ENCODE measurements at places on chromosomes 4 and X. TPM values are rescaled to one million over a fixed set of nuclear protein-coding genes. Genes with fewer than 3 reads are reported as not detected.

DNA sequence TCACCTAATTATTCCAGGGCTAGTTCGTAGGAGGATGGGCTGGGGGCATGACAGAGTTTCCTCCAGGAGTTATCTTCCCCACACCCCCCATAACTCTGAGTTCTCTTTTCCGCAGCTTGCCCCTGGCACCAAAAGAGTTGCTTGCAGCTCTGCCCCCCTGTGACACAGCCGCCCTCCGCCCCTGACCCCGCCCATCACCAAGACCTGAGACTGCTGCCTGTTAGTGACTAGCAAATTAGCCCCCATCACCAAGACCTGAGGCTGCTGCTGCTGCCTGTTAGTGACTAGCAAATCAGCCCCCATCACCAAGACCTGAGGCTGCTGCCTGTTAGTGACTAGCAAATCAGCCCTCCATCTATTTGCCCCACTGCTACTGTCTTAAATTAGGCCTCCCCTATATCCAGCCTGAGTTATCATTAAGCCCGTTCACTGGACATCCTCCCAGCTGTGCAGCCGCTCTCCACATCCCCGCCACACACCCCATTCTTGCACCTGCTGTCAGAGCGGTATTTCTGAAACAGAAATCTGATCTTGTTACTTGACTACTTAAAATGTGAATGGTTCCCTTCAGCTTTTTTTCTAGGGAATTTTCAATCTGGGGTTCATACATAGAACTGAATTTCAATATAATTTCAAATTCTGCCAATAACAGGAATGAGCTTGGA, 1.5 kb upstream of the PAPSS1 start:
- DNase-seq, result no peak

ZAR1 gene
- not detected for total RNA-seq

- DNase-seq, result no peak
These were observed 12.2 kb upstream of the TMEM128 start for GRCh38 chr4:4260185-4260751.

DNA sequence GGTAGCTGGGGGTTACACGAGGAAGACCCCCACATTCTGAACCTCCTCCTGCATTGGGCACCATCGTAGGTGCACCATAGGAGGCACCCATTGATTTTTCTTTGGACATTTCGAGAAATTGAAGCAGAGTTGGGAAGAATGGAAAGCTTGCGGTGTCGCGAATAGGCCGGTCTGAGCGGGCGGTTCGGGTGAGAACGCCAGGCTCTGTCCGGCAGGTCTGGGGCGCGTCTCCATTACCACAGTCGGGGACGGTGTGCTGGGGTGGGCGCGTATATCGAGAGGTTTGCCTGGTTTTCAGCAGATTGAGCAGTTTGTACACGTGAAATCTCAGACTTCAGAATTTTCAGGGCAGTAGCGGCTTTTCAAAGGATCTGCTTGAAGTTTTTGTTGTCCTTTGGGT, 560 bp downstream of the PASD1 start:
- no peak for DNase-seq

DNA sequence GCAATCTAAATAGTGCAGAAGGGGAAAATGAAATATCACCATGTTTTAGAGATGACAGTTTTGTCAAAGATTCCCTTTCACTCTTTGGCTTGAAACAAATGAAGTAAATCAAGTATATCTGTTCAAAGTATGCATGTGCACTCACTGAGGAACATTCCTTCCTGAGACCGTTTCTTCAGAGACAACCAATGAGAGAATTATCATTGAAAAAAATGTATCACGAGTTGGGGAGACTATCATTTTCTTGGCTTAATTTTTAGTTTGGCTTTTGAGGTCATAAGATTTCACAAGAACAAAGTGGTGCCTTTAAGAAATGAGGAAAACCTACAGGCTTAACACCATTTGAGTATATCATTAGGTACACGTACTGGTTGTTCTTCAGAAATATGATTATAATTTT, 56.3 kb downstream of the PCDH7 start:
- DNase-seq, result no peak

ATG4A gene
- 11.7 TPM for total RNA-seq

ARHGEF6 gene
- total RNA-seq, result 6.1 TPM

GPC4 gene
- 0.88 TPM for total RNA-seq

DNA sequence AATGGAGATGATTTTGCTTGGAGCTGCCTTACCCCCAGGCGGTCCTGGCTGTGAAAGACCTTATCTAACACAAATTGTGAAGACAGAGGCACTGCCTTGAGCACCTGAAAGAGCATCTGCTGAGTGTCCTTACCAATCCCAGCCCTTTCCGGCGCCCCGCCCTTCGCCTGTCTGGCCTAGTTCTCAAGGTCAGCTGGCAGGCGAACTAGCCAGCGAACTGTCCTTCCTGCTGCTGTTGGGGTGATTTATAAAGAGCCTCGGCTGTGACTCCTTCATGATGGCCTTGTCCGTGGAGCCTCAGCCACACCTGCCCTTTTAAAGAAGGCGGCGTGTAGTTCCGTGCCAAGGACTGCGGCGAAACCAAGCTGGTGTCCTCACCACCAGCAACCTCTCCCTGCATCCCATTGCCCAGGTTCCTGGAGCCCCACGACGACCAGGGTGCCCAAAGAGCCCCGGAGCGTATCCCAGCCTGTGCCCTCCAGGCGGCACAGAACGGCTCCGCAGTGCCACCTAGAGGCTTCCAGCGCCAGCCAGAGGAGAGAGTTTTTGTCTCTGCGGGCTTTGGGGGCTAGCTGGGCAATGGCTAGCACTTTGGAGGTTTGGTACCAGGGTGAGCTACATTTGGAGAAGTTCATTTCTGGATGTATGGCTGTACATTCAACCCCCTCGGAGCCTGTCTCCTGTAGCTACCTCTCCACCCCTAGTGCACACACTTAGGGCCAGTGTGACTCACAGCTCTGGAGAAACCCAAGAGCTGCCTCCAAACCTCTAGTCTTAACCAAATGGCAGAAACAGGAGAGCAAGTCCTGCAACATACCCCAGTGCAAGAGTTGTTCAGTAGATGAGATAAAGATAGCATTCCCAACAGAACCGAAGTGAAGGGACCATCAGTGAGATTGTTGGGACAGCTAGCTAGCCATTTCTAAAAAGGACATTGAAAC, 36.8 kb upstream of the VMA21 start:
- peak; percentile 46 for DNase-seq

- no peak for DNase-seq
These were observed 457 bp upstream of the RAB9A start for GRCh38 chrX:13688384-13688957.

GRCh38 chr4:137209240-137209639, 323.1 kb downstream of the PCDH18 start:
- no peak for DNase-seq

DNA sequence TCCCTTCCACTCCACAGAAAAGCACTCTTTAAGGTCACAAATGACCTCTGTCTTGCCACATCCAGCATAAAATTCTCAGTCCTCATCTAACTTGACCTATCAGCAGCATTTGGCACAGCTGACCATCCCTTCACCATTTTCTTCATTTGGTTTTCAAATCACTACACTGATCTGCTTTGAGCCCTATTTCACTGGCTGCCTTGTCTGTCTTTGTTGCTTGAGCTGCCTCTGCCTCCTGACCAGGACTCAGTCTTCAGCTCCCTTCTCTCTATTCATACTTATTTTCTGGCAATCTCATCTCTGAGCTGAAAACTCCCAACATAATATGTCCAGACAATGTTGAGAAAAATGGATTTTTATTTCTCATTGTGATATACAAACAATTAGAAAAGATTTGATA, 27.7 kb upstream of the PDE5A start:
- DNase-seq, result no peak

- DNase-seq, result no peak
These were observed 70.1 kb downstream of the TMEM47 start for GRCh38 chrX:34586936-34587335.

GRCh38 chrX:119189115-119189514, 47.0 kb upstream of the PGRMC1 start:
- no peak for DNase-seq

DNA sequence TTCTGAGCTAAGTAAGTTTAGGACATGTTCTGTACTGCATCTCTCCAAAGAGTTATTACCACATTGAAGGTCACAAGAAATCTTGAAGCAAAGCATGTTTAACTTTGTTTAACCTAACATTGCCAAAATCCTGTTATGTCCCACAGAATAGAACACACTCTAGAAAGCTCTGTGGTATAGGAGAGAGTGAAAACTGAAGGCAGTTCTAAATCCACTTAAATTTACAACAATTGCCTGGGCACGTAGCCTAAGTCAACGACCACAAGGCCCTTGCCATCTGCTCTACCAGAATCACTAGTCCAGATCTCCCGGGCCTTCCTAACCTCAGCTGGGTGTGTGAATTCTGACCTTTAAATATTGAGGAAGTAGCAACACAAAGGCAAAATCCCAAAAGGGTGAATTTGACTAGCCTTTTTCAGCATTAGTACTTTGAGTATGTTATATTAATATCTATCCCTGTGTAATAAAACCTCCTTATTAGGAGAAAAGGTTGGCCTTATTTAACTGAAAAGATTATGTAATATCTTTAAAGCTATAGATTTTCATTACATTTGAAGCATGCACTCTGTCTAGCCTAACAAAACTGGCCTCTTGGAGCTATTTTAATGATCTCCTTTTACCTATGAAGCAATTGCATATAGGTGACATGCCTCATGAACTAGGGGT, 4.5 kb upstream of the MAML3 start:
- peak; percentile 73 for DNase-seq

MMAA gene
- 23.5 TPM for total RNA-seq

RIPPLY1 gene
- 1.7 TPM for total RNA-seq

DNA sequence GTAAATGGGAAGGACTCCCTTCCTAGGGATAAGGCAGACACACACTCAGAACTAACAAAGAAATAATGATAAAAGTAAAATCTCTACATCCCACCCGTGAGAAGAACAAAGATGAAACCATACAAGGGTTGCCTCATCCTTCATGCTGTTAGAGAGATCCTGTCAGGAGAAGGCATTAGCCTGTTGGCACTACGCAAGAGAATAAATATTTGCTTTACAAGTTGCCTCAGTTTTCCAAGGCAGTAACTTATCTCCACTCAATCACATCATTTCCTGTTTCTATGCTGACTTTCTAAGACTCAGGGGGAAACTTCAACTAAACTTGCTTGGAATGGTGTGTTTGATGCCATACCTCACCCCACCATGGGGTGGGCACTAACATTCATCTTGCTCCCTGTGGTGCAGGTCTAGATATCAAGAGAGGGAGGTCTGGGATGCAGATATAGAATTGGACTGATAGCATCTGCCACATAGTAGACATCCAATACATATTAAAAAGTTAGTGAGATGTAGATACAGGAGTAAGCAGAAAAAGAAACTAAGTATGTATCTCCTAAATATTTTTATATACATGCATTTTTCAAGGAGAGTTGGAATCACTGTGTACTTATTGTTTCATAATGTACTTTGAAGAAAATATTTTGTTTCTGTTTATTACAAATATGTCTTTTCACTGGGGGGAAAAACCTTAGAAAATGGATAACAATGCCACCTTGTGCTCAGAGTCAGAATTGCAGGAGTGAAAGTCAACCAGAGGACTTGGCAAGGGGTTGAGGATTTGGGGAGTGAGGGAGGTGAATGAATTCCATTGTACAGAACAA, 57.2 kb upstream of the BEX4 start:
- DNase-seq, result no peak

GRCh38 chrX:100410901-100411801, 1.1 kb upstream of the PCDH19 start:
- DNase-seq, result no peak

BTC gene
- 0.29 TPM for total RNA-seq

- no peak for DNase-seq
These were observed 34.5 kb upstream of the PGRMC1 start for GRCh38 chrX:119201570-119201969.

DNA sequence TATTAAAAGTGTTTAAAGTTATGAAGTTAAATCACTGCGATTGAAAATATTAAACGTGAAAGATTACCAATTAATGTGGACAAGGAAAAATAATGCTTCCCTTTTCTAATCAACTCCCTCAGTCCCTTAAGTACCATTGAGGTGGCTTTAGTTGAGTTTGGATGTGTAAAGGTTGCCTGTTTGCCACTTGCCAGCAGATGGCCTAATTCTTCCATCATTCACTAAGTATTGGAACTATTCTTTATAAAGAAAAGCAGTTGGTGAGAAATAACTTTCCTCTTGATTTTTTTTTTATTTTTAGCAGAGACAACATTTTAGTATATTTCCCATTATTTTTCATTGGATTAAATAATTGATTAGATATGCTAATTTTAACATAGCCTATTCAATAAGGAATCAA, 295.9 kb upstream of the TACR3 start:
- no peak for DNase-seq

GJB1 gene
- 329 TPM for total RNA-seq

UGT2B11 gene
- 0.91 TPM for total RNA-seq

- no peak for DNase-seq
These were observed 68.4 kb upstream of the DDIT4L start for GRCh38 chr4:100258675-100259074.

DNA sequence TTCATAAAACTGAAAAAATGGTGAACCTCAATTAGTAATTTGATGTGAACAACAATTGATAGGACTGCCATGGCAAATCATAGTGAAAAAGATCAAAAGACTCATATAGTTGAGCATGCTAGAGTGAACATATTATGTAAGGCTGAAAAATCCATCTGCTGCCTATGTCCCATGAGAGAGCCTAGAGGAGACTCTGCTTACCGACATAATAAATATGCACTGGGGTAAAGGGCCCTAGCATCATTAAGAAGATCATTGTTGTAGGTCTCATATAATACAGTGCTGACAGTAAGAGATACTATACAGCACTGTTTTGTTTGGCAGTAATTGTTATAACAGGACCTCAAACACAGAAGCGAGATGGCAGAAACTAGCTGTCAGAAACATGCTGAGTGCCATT, 229.0 kb downstream of the PABPC4L start:
- no peak for DNase-seq
